NT2/D1 (cell line): ENCODE measurements at places on chromosomes 3 and 15.

DNA sequence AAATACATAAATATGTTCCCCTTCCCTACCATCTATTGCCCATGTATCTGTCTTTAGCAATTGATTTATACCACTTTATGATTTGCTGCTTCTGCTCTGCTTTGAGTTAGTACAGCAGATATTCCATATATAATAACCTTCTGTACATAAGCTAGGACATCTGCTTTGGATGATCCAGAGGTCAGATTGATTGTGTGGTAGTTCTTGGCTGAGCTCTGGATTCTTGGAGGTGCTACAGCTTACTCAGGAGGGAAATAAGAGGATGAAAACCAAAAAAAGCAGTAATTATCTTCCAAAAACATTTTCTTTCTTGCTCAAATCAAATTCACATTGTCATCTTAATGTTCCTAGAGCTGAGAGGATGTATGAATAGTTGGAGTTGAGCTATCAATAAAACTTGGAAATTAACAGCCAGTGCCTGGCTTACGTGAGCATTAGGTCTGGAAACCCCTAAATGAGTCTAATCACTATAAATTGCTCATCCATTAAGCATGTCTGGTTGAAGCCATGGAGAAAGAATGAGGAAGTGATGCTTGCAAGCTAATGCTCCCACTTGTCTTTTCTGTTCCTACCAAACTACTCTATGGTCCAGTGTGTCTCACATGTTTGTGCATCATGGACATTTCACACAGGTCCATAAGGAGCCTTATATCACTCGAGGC lies 36.3 kb upstream of the TMEM42 start:
- no peak for DNase-seq

DNA sequence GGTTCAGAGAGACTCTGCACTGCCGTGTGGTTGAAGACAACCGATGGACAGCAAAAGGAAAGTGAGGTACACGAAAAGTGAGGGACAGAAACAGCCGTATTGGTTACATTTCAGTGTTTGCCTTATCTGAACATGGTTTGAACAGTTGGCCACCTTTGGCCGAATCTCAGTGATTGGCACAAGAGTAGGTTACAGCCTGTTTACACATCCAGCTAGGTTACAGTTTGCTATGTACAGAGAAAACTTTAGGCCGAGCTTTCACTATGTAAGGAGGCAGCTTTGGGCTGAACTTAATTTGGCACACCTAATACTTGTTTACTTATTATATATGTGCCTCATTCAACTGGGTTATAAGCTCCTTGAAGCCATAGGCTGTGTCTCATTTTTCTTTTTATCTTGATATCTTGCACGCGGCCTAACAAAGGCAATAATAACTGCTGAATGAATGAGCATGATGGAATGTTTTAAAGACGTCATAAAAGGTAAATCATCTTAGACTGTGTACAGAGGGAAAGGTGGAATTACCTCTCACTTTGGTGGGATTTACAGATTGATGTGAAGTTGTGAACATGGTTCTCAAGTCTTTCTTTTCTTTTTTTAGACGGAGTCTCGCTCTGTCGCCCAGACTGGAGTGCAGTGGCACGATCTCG lies 17.2 kb upstream of the GREM1 start:
- no peak for DNase-seq

DNA sequence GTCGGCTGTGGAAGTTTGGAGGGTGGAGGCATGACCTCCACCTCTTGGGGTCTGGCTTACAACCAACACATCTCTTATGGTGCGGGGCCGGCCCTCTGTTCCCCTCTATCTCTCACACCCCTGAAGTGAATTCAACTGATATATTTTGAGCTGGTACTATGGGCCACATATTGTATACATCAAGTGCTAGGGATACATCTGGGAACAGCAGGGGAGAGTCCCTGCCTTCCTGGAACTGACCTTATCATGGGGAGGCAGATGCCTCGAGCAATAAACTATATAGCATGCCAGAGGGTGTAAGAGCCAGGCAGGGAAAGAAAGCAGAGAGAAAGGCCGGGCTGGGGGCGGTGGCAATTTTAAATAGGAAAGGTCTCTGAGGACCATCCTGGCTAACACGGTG lies 60.4 kb upstream of the TRPM1 start:
- DNase-seq = no peak

DNA sequence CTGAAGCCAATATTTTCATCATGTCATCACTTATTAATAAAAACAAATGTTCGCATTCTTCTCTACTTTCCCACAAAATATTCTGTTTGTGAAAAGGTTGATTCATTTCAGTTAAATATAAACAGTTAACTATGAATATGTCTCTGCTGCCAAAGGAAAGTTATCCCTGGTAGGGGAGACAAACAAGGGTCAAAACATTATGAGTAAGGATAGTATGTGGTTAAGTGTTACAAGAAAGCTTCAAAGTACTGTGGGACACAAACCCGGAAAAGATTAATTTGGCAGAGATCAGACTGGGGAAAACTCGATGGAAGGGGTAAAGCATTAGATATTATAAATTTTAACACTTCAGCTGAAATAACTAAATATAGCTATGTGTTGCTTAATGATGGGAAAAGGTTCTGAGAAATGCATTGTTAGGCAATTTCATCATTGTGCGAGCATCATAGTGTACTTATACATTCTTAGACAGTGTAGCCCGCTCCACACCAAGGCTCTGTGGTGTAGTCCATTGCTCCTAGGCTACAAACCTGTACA lies 436.5 kb upstream of the TBL1XR1 start:
- DNase-seq = no peak

DNA sequence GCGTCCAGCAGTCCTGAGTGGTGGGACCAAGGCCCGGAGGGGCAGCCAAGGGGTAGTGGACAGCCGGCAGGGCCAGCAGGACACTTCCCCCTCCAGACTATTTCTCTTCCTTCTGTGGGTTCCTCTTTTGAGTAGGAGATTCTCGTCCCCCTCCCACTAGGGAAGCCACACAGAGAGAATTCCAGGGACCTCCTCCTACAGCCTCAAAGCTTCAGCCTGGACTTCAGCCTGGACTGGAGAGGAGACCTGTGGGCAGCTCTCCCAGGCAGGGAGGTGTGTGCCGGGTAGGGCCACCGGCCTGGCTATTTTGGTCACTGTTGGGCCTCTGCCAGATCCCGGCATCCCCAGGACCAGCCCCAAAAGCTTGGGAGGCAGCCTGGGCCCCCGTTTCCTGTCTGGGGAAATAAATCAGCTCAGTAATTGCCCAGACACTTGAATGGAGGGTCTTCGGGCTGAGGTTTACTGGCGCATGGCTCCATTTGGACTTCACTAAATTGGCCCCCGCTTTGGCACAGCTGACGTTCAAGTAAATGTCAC lies 1.3 kb downstream of the SLC6A6 start:
- no peak for DNase-seq

DNA sequence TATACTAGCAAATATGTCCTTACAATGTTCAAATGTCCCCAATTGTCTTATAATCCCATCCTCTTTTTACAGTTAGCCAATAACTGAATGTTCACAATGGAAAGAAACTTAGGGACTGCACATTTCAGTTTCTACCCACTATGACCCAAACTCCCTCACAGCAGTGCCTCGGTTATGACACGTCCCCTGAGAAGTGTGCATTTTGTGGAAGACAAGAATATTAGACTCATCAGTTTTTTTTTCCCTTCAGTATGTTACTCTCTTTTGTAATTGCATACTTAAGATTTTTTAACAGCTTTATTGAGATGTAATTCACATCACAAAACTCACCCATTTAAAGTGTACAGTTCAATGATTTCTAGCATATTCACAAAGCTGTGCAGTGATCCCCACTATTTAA lies 64.8 kb downstream of the IGF2BP2 start:
- no peak for DNase-seq

- no peak for DNase-seq
Measured at GRCh38 chr3:49601358-49602048, 47.2 kb downstream of the BSN start.

DNA sequence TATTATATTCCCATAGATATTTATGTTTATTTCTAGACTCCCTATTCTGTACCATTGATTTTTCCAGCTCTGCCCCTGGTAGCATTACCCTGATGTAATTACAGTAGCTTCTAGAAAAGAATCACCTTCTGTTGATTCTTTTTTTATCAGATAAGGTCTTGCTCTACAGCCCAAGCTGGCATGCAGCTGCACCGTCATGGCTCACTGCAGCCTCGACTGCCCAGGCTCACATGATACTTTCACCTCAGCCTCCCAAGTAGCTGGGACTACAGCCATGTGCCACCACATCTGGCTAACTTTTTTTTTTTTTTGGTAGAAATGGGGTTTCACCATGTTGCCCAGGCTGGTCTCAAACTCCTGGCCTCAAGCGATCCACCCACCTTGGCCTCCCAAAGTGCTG lies 41.8 kb downstream of the SLC24A1 start:
- no peak for DNase-seq

- DNase-seq = no peak
Measured at GRCh38 chr3:136353461-136353860, 103.3 kb downstream of the PCCB start.

DNA sequence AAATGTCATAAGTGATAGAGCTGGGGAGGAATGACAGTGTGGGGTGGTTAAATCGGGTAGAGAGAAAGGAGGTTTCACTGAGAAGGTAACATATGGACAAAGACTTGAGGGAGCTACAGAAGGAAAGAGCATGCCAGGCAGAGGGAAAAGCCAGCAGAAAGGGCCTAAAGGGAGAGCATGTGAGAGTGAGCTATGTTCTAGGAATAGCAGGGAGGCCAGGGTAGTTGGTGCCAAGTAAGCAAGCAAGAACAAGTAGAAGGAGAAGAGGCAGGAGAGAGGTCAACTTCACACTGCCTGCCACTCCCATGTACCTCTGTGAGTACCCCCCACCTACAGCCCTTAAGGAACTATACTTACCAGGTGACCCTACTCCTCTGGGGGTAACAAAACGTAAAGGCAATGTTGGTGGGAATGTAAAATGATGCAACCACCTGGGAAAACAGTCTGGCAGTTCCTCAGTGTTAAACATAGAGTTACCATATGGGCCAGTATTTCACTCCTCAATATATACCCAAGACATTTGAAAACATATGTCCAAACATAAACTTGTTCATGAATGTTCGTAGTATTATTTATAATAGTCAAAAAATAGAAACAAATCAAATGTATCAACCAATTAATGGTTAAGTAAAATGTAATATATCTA lies 67.6 kb downstream of the SFMBT1 start:
- DNase-seq = no peak

- no peak for DNase-seq
Measured at GRCh38 chr3:181402347-181402746, 309.4 kb upstream of the SOX2 start.

DNA sequence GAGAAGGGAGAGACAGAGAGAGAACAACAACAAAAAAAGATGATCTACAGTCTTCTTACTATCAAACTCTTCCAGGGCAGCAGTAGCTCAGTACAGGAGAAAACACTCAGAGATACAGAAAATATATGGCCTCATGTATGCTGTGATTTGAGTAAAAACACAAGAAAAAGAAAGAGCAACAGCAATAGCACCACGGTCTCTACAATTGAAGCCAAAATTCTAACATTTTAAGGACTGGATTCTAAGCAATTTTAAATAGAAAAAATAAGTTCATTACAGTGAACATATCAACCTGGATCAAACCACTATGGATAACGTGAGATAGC lies 43.5 kb upstream of the ALCAM start:
- no peak for DNase-seq

DNA sequence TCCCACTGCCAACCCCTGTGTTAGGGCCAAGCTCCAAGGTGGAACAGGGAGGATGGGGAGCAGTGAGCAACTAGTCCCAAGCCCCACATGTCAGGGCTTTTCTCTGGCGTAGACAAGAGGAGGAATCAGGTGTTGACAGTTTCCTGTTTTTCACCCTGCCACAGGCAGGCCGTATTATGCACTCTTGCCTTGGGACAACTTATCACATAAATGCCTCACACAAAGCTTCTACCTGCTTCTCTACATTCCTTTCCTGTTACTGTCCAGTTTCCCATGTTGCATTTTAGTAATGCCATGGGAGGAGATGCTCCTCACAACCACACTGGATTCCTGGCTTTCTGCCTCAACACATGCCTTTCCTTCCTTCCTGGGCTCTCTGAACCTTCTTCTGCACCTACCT lies 381.2 kb upstream of the ATP11B start:
- no peak for DNase-seq

GRCh38 chr3:183555541-183556081 lies at the start of gene KLHL6:
KLHL6 (minus strand) TSS chr3:183555706; CDS start chr3:183555653, 53 bp downstream.
- no peak for DNase-seq

GRCh38 chr3:140898340-140899180 lies 43.1 kb upstream of the SLC25A36 start:
- no peak for DNase-seq

- DNase-seq = no peak
Measured at GRCh38 chr15:33022629-33023028, 171.9 kb downstream of the FMN1 start.

DNA sequence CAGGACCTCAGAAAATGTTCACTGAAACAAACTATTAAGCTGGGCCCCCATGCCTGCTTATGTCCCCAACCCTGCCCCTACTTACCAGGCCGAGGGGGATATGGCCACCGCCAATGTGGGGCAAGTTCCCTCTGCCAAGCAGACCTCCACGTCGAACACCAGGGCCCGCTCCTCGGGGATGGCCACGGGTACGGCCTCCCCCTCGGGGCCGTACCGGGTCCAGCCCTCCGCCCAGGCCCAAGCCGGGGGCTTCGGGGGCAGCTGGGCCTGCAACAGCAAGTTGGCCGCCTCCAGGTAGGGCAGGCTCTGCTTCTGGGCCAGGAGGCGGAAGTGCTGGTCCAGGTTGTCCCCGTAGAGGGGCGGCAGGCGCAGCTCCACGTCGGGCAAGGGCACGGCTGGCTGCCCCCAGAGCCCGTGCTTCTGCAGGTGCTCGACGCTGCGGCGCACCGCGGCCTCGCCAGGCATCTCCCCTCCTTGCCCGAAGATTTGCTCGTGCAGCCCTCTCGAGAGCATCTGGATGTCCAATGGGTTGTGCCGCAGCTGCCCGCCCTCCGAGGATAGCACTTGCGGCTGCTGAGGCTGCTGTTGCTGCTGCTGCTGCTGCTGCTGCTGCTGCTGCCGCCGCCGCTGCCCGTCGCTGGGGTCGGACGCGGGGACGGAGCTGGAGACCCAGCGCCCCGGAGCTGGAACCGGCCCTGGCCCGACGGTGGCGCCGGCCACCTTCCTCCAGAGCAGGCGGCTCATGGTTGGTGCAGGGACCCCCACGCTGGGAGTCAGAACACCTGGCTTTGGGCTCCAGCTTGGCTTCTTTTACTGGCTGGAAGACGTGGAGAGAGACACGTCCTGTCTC lies 1.4 kb downstream of the POLG start:
- DNase-seq = no peak

- DNase-seq = no peak
Measured at GRCh38 chr15:69414701-69415167, 585 bp downstream of the KIF23 start.

GRCh38 chr3:4529876-4530588 lies 36.9 kb downstream of the ITPR1 start:
- DNase-seq = no peak
